AML-193 (cell line): ENCODE measurements at places on chromosomes 1 and 21.

- no peak for DNase-seq
These were observed 2.0 kb downstream of the ADAMTSL4 start for GRCh38 chr1:150551051-150551783.

DNA sequence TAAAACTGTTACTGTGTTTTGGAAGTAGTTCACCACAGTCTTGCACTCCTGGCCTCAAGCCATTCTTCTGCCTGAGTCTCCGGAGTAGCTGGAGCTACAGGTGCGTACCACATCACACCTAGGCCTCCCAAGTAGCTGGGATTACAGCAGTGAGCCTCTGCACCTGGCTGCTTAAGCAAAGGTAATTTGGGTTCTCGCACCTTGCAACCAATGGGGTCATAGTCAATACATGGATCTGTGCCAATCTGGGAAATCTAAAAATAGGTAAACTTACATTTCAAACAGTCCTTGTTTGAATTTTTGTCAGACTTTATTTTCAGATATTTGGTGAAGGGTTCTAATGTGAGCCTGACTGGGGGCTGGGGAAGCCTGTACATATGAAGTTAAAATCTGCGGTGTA lies 466.5 kb downstream of the PCP4 start:
- no peak for DNase-seq

GRCh38 chr1:14677292-14677971 lies 78.9 kb downstream of the KAZN start:
- no peak for DNase-seq

GRCh38 chr1:202701200-202701599 lies 9.1 kb downstream of the SYT2 start:
- DNase-seq, result no peak

DNA sequence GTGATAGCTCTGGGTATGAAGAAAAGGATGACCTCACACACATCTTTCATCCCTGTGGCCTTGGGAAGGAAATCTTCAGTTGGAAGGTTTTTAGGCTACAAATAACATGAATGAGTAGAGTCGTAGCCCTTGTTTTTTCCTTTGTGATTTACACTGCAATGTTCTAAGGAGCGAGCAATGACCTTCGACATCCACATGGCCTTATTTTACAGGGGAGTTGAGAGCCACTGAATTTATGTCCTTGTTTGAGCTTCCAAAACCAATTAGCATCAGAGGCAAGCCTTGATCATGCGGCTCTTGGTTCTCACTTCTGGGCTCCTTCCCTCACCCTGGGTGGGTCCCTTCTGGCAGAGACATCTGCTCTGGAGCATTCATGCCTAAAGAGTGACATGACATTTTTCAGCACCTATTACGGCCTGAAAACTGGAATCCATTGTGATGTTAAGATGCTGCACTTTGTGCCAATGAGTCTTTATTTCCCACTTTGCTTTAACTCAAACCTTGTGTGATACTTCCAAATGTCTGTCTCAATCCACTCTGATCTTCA lies 70.5 kb upstream of the RUNX1 start:
- DNase-seq, result no peak

- no peak for DNase-seq
These were observed 128.5 kb downstream of the PROX1 start for GRCh38 chr1:214116258-214116657.
